ENCODE measurements at places on chromosomes 2 and 18.

DNA sequence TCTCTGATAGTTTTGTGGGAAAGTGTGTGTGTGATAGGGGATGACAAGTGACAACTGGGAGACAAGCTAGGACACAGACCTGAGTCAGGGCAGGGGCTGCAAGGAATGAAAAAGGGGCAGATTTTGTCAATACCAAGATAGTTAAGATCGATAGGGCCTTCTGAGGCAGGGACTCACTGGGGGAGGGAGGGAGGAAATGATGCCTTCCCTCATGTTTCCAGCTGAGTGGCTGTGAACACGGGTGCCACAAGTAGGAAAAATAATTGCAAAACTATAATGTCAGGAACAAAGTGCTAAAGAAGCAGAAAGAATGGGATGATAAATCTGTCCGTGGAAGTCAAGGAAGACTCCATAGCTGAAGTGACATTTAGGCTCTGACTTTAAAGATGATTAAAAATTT is 24.2 kb downstream of the CDH2 start:
- no peak for DNase-seq

- no peak for DNase-seq
Measured at GRCh38 chr2:102550151-102550550, 69.2 kb upstream of the SLC9A2 start.

- no peak for DNase-seq
Measured at GRCh38 chr2:238727585-238728329, 120.1 kb upstream of the TWIST2 start.

GRCh38 chr2:24820598-24821432 is 27.6 kb downstream of the CENPO start:
- DNase-seq = no peak

GRCh38 chr2:210671065-210671464 is 114.7 kb downstream of the CPS1 start:
- DNase-seq = no peak

- DNase-seq = no peak
Measured at GRCh38 chr2:157061799-157062198, 195.7 kb upstream of the GALNT5 start.

DNA sequence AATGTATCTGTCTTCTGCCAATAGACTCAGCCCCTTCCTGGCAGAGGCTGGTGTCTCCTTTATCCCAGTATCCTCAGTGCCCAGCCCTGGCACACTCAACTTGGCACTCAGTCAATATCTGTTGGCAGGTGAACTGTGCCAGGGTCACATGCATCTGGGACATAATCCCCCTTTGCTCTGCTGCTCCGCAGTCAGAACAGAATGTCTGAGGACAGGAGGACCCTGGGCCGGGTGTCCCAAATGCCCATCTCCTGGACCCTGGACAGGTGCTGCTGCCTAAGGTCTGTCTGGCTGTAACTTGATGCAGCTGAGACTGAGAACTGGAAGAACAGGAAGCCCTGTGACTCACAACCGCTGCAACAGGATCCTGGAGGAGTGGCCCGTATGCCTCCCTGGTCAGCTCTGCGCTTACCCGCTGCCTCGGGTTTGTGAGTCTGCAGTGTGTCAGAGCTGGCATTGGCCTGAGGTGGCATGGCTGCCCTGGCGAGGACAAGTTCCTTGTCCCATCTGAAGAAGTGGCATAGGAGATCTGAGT is 11.4 kb downstream of the HK2 start:
- DNase-seq = peak; percentile 38

GRCh38 chr2:68746408-68746807 is 11.8 kb downstream of the ARHGAP25 start:
- DNase-seq = no peak

DNA sequence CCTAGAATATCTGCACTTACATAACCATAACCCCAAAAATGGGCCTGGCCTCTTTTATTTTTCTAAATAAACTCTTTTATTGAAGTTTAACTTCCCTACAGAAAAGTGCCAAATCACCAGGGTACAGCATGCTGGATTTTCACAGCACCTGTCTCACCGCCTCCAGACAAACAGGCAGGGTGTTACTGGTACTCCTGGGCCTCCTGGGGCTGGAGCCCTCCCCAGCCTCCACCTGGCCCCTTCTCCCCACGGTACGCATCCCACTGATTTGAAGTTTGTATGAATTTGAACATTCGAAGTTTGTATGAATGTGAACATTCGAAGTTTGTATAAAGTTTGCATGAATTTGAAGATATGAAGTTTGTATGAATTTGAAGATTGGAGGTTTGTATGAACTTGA is 232.1 kb downstream of the NDUFA10 start:
- DNase-seq = no peak

DNA sequence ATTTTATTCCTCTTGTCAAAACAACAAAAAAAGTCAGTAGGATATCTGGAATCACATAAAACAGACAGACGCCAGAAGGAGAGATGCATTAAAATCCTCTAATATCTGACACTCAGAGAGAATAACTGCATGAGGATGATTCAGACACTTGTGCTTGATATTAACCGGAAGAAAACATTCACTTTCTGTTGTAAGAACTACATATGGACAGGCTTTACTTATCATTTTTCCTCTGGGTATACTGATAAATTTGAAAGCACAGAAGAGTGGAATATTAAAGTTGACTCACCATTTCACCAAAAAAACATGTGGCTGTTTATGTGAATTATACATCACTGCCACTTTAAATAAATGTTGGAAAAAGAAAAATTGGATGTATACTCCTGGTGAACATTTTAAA is 589.1 kb upstream of the CDH2 start:
- DNase-seq = no peak

DNA sequence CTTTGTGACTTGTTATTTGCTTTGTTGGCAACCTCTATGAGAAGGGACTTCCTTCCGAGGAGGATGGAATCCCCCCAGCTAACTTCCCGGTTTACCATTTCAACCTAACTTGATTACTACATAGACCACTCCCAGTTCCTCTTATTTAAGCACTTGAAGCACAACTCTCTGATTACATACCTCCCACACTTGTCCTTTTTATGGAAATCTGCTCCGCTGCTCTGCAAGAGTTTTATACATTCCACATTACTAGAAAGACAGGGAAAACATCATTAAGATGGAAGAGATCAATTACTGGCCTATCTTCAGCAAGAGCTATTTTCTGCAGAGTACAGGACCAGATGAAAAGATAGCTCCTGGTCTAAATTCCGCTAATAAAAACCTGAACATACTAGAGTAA is 160.0 kb upstream of the PGAP1 start:
- DNase-seq = no peak

- no peak for DNase-seq
Measured at GRCh38 chr18:6054256-6054842, 159.0 kb upstream of the TMEM200C start.

DNA sequence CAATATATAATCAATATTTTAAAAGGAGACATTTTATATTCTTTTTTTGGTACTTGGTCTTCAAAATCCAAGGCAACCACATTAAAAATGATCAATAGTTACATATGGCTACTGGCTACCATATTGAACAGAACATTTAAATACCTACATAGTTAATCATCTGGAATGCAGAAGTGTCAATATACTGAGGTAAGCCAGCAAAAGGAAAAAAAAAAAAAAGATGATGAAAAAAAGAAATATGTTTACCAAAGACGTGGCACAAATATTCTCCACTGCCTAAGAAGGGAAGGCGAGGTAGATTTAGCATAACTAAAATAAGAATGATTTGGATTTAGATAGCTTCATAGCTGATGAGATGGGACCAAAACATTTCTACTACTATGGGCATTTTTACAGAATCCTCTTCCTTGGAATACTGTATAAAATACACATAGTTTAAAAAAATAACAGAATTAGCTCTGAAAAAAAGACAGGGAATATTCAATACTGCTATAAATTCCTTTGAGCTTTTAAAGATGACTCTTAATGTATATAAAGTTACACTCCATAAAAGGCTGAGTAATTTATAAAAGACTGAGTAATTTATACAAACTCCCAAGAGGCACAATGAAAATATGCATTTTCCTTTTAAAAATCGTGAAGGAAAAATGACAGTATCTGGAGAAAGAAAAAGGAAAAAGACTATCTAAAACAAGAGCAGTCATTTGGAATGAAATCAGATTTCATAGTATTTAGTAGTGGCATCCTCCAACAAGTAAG is 63.5 kb downstream of the CDH2 start:
- no peak for DNase-seq

DNA sequence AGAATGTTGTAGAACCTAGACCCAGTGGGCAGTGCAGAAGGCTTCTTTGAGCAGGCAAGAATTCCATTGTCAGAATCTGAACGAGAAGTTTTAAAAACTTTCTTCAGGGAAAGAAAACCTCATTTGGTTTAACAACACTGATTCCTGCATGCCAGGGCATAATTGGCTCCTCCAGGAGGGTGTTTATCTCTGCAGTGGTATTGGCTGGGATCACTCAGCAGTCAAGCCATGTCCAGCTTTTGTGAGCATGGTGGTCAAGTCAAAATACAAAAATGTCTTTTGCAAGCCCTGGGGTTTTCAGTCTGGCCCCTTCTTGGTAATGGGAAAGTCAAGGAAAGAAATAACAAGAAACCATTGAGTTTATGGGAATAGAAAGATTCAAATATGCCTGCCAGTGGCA is 28.3 kb downstream of the FHOD3 start:
- no peak for DNase-seq

- DNase-seq = no peak
Measured at GRCh38 chr18:67302043-67302442, 214.5 kb downstream of the DSEL start.

GRCh38 chr2:236818281-236819045 is 248.8 kb downstream of the ACKR3 start:
- no peak for DNase-seq

GRCh38 chr2:53813151-53813550 is 26.3 kb downstream of the ERLEC1 start:
- DNase-seq = no peak

- no peak for DNase-seq
Measured at GRCh38 chr2:210177769-210178168, 6.6 kb upstream of the KANSL1L start.

GRCh38 chr18:63879709-63880108 is 7.8 kb upstream of the SERPINB2 start:
- no peak for DNase-seq

GRCh38 chr18:50092245-50092805 is 102.6 kb downstream of the MYO5B start:
- DNase-seq = no peak

DNA sequence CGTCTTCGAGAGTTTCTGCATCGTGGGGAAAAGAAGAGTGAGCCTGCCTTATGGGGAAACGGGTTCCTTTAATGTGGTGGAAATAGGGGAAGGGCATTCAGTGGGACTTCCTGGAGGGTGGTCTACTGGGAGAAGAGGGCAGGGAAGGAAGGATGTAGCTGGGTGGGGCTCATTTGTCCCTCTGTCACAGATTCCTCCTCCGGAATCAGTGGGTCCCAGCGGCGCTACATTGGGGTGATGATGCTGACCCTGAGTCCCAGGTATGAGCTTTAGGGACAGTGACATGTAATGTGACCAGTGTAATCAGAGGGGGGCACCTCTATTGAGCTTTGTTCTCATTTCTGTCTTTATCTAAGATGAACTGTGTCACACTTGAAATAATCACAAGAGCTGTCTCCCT is 1.9 kb downstream of the HTRA2 start:
- DNase-seq = no peak

DNA sequence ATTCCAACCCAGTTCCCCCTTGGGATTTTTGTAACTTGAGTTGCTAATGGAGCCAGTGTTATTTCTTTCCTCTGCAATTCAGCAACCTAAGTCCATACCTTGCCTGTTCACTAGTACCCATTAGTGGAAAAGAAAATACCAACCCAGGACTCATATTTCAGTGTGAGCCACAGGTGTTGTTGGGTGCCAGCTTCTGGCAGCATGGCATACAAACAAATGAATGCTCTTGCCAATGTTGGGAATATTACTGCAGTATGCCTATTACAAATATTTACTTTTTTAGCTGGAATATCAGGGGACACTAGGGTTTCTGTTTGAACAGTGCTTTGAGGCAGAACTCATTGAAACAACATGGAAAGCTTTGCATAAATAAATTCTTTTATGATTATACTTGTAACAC is 130.2 kb downstream of the NCKAP5 start:
- DNase-seq = no peak

- DNase-seq = no peak
Measured at GRCh38 chr2:137237055-137237454, 471.7 kb downstream of the THSD7B start.

DNA sequence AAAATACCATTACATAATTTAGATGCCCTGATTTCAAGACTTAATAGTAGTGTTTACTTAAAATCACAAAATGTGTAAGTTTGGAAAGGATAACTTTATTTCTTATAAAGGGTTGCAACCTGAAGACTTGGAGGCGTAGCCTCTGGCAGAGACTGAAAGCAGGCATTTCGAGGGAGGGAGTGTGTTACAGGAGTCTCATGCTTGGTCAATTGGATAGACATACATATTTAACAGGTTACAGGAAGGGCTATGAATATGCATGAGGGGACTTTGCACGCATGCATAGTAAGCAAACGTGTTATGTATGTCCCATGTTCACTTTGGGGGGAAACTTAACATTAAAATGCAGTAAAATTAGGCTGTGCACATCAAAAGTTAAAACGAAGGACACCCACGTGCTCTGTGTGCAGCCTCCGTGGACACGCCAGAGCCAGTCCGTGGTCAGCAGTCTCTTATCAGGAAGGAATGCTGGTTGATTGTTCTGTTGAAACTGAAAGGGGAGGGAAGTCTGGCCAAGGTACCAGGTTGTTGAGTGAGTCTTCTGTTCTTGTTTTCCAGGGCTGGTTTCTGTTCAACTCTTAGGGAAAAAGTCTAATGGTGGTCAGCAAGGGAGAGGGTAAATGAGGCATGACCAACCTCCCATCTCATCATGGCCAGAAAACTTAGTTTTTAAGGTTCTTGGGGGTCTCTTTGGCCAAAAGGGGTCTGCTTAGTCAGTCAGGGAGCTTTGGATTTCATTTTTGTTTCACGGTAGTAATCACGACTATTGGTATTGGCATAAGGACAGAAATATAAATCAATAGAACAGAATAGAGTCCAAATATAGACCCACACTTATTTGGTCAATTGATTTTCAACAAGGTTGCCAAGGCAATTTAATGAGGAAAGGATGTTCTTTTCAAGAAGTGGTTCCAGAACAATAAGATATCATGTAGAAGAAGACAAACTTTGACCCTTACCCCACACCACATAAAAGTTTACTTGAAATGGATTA is 121.9 kb downstream of the MCFD2 start:
- DNase-seq = no peak

DNA sequence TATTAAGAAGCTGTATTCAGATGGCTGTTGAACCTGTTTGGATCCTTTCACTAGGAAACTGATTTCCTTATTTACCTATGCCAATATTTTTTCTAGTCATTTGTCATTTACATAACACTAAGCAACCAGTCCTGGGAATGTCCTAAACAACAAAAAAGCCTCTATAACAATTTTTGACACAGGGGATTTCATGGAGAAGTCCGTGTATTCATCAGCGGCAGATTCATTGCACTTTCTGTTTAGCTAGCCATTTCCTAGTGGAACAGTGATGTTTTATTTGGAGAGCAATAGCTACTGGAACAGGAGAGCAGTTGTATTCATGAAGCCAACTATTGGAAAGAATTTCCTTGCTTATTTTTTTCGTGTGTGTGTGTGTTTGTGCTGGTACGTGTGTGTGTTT is 604.3 kb upstream of the POU3F3 start:
- DNase-seq = no peak

- no peak for DNase-seq
Measured at GRCh38 chr18:8998481-8999217, 103.8 kb upstream of the NDUFV2 start.

Data from stimulated activated CD4-positive, alpha-beta T cell treated with anti-CD3 and anti-CD28 coated beads, Interleukin-4, amount 100 ng/mL, for 4 hours (primary cell).